ENCODE measurements at places on chromosomes 16 and 17.

GRCh38 chr17:66654106-66654740, 180.7 kb upstream of the CACNG5 start:
- peak; percentile 51 for DNase-seq

- peak; percentile 25 for DNase-seq
These were observed 542 bp downstream of the SLC39A11 start for GRCh38 chr17:73091770-73092522.

DNA sequence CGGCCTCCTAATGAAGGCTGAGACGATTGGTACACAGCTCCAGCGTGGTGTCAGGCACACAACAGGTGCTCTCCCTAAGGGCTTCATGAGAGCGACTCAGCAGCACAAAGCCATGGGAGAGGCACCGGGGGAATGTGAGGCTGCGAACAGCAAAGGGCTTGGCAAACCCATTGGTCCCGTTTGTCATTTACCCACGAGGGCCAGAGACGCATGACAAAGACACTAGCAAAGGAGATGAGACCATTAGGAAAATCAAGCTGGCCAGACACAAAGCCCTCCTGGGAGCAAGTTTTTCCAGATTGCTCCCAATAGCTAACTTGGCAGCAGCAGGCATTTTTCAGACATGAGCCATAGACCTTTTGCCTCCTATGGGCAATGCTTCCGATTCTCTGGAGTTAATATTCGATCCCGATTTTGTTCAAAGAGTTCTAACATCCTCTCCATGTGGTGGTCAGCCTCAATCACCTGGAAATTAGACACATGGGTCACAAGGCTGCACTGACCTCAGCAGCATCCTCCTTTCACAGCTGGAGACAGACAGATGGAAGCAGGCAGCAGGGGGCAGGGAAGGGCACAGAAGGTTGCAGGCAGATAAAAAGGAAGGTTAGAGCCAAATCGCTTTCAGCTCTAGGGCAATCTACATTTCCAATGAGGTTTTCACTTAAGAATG, 38.2 kb downstream of the TK2 start:
- DNase-seq, result peak; percentile 82

- peak; percentile 25 for DNase-seq
These were observed 414.4 kb upstream of the HSBP1 start for GRCh38 chr16:83393196-83393981.

DNA sequence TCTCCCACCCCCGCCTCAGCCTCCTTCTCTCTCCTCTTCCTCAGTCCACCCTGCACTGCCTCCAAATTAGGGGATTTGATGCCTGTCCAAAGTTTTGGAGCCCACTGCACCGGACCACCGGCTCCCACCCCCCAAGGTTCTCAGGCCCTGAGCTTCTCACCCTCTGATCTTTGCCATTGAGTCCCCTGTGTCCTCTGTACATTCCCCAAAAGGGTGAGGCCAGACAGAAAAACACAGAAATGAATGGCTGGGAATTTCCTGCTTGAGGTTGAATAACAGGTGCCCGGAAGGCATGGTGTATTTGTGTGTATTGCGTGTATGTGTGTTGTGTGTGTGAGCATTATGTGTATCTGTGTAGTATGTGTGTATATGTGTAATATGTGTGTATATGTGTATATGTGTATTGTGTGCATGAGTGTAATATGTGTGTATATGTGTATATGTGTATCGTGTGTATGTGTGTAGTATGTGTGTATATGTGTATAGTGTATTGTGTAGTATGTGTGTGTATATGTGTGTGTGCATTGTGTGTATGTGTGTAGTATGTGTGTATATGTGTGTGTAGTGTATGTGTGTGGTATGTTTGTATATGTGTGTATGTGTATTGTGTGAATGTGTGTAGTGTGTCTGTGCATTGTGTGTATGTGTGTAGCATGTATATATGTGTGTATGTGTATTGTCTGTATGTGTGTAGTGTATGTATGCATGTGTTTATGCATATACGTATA, 16.0 kb upstream of the CCL17 start:
- no peak for DNase-seq

DNA sequence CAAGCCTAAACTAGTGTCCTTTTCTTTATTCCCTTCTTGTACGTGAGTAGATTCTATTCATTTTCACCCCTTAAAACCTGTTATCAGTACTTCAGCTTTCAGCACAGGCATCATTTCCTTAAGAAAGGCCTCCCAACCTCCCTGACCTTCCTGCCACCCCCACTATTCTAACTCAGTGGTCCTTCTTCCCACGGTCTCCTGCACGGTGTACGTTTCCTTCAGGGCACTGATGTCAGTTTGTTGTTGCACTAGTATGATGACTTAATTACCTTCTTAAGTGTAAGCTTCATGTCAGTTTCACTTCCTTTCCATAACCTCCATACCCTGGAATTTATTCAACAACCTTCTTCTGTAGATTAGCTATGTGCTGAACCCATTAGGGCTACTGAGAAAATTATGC, 484.2 kb downstream of the HS3ST4 start:
- DNase-seq, result no peak

- no peak for DNase-seq
These were observed 52.7 kb downstream of the BEAN1 start for GRCh38 chr16:66479661-66480264.

DNA sequence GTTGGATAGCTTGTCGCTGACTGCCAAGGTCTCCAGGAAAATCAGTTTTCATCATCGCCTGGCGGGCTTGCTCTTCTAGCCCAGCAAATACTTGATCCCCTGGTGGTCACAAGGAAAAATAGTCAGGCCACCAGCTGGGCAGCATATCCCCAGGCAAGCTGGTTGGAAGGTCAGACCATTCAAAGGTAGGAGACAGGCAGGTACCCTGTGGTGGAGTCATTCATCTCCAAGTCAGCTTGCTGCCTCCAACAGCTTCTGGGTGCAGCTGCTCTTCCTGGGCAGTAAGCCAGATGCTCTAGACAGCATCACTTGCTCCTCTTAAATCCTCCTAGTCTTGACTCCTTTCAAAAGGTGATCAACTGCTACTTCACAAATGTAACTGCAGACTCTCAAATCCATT, 16.0 kb downstream of the ZNF821 start:
- no peak for DNase-seq

GRCh38 chr17:6667516-6667915, 16.0 kb downstream of the C17orf100 start:
- no peak for DNase-seq

DNA sequence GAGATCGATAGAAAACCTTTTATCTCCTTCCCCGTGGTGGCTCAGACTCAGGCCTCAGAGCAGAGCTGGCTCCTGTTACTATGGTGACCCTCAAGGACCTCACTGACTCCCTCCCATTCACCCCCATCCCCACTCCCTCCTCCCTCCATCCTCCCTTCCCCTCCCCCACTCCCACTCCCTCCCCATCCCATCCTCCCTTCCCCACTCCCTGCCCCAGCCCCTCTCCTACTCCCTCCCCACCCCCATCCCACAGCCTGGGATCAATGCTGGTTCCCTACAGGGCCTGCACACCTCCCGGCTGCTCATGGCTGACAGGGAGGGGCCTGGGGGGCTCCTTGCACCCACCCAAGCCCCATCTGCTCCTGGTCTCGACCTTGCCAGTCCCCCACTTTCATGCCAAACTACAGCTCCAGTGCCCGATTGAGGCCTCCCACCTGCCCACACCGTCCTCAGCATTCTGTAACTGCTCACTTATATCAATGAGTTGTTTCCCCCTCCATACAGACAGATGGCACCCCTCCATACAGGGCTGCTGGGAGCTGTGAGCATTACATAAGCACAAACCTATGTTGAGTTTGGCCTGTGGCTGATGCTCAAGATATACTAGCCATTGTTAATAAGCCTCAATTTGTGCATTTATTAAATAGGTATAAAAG, 11.6 kb upstream of the RAI1 start:
- DNase-seq, result no peak

GRCh38 chr17:47225436-47225858, 16.3 kb downstream of the MYL4 start:
- peak; percentile 96 for DNase-seq

- peak; percentile 53 for DNase-seq
These were observed 28.5 kb downstream of the VAC14 start for GRCh38 chr16:70772493-70772892.

GRCh38 chr16:13606804-13607203, 313.1 kb upstream of the ERCC4 start:
- DNase-seq, result no peak

DNA sequence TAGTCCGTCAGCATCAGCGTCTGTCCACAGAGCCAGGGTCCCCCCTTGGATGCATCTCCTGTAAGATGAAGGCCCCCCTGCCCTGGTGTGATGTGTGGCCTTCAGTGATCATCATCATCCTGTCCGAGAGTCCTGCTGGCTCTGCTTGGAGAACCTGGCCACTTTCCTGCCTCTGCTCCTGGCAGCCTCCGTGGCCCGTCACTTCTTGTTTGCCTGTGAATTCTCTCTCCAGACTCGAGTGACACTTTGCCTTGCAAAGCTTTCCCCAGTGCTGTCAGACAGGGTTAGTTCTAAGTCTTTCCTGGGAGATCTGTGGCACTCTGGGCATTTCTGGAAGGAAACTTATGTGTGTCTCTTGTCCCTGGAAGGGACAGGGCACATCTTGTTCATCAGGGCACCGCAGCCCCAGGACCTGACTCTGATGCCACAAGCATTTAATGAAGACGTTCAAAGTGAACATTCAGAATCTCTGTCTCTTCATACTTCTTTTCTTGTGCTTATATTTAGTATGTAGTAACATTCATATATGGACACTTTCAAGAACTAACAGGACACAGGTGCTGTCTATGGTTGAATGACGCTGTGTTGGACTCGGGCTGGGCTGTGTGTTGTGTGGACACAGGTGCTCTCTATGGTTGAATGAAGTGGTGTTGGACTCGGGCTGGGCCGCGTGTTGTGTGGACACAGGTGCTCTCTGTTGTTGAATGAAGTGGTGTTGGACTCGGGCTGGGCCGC, 68.5 kb downstream of the RPTOR start:
- DNase-seq, result no peak

- DNase-seq, result no peak
These were observed at the start of gene SHISA6 for GRCh38 chr17:11240841-11241610. TSS of gene SHISA6 (plus strand) at chr17:11241213.

DNA sequence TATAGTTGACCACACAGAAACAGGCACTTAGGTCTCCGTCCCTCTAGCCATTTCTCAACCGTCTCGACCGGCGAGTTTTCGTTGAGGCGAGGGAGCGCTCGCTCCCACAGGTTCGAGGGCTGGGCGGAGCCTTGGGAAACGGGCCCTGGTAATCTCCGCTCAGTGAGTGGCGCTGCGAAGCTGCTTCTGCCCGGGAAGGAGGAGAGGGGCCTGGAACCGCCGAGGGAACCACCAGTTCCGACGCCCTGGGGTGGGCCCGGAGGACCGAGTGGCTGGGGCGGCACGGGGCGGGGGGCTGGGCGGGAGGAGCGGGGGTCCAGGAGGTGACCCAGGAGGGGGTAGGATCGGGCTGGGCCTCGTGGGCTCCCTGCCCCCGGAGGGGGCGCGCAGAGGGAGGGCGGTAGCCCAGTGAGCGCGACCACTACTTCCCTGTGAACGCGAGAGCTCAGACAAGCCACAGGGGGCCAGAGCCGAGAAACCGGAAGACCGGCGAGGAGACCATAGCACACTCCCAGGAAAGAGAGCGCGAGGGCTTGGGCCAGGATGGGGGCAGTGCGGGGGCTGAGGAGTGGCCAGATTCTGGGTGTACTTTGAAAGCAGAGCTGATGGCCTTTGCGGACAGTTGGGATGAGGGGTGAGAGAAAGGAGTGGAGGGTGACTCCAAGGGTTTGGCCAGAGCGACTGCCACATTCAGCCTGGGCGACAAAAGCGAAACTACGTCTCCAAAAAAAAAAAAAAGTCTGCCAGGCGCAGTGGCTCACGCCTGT, 29.9 kb upstream of the ARL4D start:
- peak; percentile 77 for DNase-seq

DNA sequence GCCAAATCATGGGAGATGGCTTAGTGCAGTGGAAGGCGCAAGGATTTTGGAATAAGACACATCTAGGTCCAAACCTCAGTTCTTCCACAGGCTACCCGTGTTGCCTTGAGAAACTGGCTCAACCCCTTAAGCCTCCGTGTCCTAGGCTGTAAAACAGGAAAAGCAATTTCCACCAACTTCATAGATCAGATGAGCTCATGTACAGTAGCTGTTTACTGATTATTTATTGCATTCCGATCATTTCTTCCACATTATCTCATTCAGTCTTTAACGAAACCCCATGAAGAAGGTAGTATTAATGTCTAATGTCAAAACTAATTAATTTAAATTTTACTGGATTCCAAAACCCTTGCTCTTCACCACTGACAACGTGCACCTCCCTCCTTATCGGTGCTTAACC, 231.6 kb downstream of the GRIN2A start:
- no peak for DNase-seq

GRCh38 chr17:14330492-14330962, 29.6 kb downstream of the HS3ST3B1 start:
- DNase-seq, result no peak

Measured in fibroblast of the aortic adventitia (primary cell).